ENCODE measurements at places on chromosomes 3 and 15.

DNA sequence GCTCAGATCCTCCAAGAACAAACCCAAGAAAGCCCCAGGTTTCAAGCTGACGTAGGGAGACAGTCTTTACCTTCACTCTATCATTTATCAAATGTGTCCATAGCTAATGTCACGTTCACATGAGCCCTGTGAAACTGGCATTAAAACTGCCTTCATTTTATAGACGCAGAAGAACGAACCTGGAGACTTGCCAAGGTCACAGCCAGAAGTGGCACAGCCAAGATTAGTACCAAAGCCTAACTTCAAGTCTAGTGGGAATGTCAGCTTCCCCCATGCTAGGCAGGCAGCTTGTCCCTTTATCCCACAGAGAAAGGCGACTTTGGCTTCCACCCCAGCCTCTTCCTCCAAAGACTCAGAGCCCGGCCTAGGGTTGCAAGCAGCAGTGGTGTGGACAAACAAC lies 517.2 kb downstream of the SHQ1 start:
- DNase-seq: no peak

- DNase-seq: no peak
Observed at GRCh38 chr3:117820658-117821299, 1111.2 kb downstream of the TUSC7 start.

GRCh38 chr3:193677734-193678133 lies 84.7 kb downstream of the OPA1 start:
- DNase-seq: no peak

- DNase-seq: peak; percentile 26
Observed at GRCh38 chr3:55562700-55563099, 75.6 kb upstream of the WNT5A start.

GRCh38 chr3:48403533-48404439 lies 26.1 kb downstream of the PLXNB1 start:
- DNase-seq: no peak

DNA sequence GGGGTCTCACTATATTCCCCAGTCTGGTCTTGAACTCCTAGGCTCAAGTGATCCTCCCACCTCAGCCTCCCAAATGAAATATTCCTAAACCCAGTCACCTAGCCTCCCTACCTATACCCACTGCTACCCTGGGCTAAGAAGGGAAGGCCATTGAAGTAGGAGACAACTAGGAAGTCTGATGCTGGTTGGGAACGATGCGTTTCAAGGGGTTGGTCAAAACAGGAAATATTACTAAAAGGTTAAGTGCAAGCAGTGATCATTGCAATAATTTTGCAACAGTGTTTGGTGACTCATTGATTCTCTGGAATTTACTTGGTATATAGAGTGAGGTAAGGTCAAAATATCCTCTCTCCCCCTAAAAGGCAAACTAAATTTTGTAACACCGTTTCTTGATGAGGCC lies 4.6 kb upstream of the UQCRC1 start:
- no peak for DNase-seq

GRCh38 chr3:79661896-79662295 lies 105.9 kb downstream of the ROBO1 start:
- DNase-seq: no peak

GRCh38 chr3:158659454-158660237 lies 12.8 kb downstream of the LXN start:
- peak; percentile 23 for DNase-seq

DNA sequence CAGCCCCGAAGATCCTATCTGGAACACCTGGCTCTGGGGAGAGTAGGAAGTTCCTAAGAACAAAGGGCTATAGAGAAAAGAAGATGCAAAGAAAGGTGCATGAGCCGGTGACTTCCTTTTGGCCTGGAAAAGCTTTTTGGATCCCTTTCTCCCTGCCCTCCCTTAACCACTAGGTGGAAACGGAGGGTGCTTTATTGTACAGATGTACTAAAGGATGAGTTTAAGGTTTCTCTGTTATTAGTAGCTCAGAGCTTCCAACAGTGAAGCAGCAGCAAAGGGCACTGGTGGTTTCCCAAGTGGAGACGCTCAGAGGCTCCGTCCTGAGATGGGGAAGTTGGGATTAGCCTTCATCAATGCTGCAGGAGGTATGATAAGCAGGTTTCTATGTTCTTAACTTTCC lies 5.9 kb upstream of the ADGRG7 start:
- no peak for DNase-seq

- peak; percentile 48 for DNase-seq
Observed at GRCh38 chr15:52427804-52428203, 100.9 kb downstream of the MYO5A start.

GRCh38 chr3:174202561-174202960 lies 656.6 kb upstream of the NAALADL2 start:
- no peak for DNase-seq

GRCh38 chr15:60651101-60651500 lies 172.2 kb upstream of the ICE2 start:
- DNase-seq: no peak

GRCh38 chr15:100565591-100565990 lies 36.4 kb downstream of the LINS1 start:
- no peak for DNase-seq

GRCh38 chr3:179729086-179729485 lies 76.2 kb downstream of the USP13 start:
- no peak for DNase-seq

GRCh38 chr3:59418836-59419235 lies 369.0 kb upstream of the CFAP20DC start:
- no peak for DNase-seq

DNA sequence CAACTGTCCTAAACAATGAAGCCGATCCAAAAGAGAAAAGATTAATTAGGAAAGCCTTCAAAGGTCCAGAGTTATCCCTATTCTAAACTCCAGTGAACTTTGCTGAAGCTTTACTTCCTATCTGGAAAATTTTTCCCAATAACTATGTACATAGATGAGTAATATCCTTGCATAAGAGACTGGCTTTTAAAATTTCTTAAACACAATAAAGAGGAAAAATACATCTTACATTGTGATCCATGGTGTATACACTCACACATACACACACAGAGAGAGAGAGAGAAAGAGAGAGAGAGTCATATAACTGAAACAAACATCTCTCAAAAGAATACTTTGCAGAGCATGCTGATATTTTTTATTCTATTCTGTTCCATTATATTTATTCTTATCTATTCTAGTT lies 20.0 kb downstream of the SPTSSB start:
- no peak for DNase-seq

GRCh38 chr3:36653095-36653494 lies 111.3 kb downstream of the DCLK3 start:
- DNase-seq: no peak

GRCh38 chr3:59380146-59380545 lies 330.3 kb upstream of the CFAP20DC start:
- no peak for DNase-seq

GRCh38 chr15:40313531-40314398 lies 6.0 kb upstream of the PLCB2 start:
- DNase-seq: no peak

DNA sequence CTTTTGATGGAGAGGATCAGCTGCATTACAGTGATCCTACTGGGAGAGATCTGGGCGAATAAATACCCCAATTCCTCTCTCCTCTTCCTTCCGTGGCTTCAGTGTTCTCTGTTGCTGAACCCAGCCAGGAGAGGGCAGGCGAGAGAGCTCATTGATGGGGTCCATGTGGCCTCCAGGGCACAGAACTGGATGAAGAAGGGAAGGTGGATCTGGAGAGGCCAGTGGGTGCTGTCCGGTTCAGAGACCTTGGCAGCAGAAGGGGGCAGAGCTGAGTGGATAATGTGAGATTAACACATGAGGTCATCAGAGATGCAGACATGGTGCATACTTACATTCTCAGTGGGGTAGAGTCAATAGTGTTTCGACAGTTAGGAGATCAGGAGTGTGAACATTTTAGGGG lies 193.6 kb downstream of the CLSTN2 start:
- no peak for DNase-seq

DNA sequence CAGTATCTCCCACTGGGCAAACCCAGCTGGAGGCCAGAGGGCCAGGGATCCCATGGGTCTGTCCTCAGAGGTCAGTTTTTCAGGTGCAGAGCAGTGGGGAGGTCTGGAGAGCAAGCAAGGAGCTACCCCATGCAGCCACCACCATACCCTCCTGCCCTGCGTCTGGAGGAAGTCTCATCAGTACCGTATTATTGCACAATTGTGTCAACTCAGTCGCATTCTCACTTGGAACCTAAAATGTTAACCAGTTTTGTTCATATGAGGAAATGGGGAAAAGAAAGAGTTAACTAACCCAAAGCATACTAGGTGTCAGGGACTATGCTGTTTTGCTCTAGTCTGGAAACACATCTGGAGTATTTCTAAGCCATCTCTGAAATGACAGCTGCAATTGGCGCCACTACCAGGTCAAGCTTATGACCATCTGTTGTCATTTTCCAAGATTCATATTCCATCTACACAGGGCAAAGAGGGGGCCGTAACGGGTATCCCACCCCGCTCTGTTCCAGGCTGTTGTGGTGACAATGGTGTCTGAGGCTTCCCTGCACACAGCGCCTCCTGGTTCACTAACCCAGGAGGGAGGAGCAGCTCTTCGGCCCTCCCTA lies 16.9 kb upstream of the APBA2 start:
- DNase-seq: no peak

DNA sequence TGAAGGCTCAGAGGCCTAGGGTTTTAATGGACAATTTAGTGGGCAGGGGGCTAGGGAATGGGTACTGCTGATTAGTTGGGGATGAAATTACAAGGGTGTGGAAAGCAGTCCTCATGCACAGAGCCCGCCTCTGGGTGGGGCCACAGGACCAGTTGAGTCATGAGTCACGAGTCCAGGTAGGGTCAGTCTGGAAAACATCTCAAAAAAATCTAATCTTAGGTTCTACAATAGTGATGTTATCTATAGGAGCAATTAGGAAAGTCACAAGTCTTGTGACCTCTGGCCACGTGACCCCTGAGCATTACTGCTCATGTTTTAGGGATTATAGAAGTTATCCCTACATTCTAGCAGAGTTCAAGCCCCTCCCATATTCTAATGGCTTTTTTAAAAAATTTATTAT lies 18.6 kb upstream of the IREB2 start:
- DNase-seq: no peak

GRCh38 chr15:70473581-70474370 lies 289.6 kb downstream of the UACA start:
- no peak for DNase-seq

DNA sequence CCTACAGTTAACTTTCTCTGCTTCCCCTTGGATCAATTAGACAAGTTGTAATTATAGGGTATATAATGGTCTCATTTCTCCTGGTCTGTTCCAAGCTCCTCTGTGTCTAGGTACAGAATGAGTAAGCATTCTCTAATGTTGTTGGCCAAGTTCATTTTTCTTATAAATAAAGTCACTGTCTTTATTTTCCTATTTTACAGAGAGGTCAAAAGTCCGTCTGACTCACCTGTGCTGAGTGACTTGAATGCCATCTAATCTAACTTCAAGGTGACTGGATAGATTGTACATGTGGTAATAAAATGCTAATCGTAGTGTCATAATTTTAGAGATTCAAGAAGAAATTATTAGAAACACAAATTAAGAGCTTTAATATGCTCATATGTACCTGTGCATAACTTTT lies 500.2 kb downstream of the PDCD6IP start:
- DNase-seq: no peak

GRCh38 chr3:112643621-112644240 lies 2.8 kb upstream of the CCDC80 start:
- no peak for DNase-seq

DNA sequence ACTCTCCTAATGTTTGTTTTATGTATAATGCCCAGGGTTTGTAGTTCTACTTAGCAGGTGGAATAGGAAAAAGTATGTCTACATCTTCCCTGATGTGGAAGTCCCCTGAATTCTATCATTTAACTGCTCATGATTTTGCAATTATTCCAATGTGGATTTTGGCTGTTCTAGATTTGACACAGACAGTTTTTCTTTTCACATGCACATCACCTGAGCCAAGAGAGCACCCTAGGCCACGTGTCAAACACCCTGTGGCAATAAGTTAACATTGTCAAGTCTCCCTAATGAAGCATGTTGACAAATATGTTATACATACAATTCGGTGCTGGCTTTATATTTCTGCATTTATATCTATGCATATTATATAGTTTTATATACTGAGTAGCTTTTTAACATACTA lies 70.0 kb upstream of the SUCLG2 start:
- no peak for DNase-seq

DNA sequence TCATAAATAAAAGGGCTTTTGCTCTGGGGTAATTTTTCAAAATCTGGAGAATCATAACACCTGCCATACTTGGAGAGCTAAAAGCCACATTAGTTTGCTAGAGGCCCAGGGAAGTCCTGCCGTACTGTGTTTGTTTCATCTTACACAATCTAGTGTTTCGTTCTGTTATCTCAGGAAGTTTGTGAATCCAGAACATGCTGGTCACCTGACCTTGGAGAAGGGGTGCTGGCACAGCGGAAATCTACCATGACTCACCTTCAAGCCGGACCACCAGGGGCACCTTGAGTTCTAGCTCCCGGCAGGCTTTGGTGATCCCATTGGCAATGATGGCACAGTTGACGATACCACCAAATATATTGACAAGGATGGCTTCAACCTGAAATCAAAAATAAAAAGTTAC lies 253.9 kb downstream of the SUCLG2 start:
- no peak for DNase-seq

GRCh38 chr15:29091666-29092065 lies 178.0 kb downstream of the NSMCE3 start:
- DNase-seq: no peak

DNA sequence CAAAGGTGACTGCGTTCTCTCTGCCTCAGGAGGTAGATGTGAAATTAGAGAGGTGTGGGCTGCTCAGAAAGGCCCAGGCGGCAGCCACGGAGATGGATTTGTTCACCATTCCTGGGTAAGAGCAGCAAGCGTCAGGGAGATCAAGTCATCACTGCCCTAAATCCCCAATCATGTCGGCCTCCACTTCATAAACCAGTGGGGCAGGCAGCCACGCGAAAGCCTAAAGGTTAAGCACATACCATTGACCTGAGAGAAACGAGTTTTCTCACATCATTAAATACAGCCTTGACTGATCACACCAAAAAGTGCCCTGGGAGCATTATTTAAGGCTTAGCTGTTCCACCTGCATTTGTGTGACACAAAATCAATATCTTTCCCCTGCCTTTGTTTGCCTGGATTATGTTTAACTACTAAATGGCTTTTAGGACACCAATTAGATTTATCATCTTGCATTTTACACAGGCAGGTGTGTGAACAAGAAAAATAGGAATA lies 50.7 kb upstream of the FOXB1 start:
- DNase-seq: no peak

GRCh38 chr3:41106691-41107090 lies 92.6 kb upstream of the CTNNB1 start:
- no peak for DNase-seq

GRCh38 chr15:68382286-68383007 lies 49.5 kb downstream of the ITGA11 start:
- DNase-seq: no peak

- no peak for DNase-seq
Observed at GRCh38 chr3:98588065-98588464, 5.3 kb downstream of the CPOX start.

GRCh38 chr3:140031170-140031569 lies 96.2 kb downstream of the CLSTN2 start:
- DNase-seq: no peak

GRCh38 chr3:143720381-143720780 lies 127.9 kb downstream of the SLC9A9 start:
- no peak for DNase-seq
